ENCODE measurements at places on chromosomes 6 and 20.

GRCh38 chr6:108083349-108083748 lies 8.8 kb upstream of the OSTM1 start:
- no peak for DNase-seq
- H3K36me3 ChIP-seq, result no peaks in the 10 kb centered on the region
- H3K27ac ChIP-seq, result no peak overlapping the region
- H3K4me3 ChIP-seq, result no peak overlapping the region

DNA sequence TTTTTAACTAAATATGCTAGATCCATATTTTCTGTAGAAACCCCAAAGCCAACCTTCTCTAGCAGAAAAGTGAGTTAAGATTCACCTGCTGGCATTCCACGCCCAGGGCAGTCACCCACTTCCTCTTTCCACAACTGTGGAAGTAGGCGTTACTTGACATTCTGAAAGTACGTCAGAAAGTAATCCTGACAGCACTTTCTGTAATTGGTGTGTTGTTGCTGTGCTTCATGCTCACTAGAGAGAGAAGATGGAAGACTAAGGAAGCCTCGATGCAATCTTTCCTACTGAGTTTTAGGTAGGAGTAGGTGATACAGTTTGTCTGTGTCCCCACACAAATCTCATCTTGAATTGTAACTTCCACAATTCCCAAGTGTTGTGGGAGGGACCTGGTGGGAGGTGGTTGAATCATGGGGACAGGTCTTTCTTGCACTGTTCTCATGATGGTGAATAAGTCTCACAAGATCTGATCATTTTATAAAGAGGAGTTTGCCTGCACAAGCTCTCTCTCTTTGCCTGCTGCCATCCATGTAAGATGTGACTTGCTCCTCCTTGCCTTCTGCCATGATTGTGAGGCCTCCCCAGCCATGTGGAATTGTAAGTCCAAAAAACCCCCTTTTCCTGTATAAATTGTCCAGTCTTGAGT lies 101.1 kb downstream of the MAP3K7 start:
- peaks cover 7% of the 10 kb centered on the region for H3K4me1 ChIP-seq
- H3K36me3 ChIP-seq, result no peaks in the 10 kb centered on the region
- no peak overlapping the region for H3K4me3 ChIP-seq

DNA sequence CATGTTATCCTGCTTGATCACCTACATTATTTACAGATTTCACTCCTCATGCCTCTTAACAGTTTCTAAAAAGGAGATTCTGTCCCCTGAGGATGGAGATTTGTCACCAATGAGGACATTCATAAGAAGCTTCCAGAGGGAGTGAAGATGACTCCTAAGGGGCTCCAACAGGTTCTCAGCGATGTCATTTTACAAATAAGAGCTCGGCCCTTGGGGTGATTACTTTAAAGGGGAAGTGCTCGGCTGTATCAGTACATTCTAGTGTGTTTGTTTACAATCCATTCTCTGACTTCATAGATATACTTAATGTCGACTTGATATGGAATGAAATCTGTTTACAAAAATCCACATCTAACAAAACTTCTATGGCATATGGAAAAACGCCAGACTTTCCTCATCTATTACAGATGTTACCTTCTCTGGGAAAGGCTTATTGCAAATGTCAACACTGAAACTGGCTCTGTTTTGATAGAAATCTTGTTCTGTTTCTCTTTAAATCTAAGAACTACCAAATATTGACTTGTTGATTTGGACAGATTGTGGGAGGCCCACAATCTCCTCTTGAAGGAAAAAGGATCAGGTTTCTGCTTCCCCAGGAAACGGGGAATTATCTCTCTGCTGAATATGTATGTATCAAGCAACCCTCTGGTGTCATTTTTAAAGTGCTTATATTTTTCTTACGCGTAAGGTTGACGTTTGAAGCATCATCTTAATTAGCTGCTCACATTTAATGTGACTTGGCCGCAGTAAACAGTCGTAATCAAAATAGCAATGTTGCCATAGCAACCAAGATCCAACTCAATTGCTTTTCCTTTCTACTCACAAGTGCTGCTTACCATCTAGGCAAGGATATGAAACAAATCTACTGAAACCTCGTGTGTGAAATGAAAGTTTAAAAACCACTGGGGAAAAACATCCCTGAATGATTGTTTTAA lies 95.7 kb downstream of the SHLD1 start:
- H3K27ac ChIP-seq, result no peak overlapping the region
- no peak overlapping the region for H3K4me3 ChIP-seq
- H3K36me3 ChIP-seq, result no peaks in the 10 kb centered on the region

GRCh38 chr6:118558464-118559217 lies 10.5 kb downstream of the PLN start:
- peak overlapping the region; percentile 78 for H3K27ac ChIP-seq
- peaks cover 13% of the 10 kb centered on the region for H3K4me1 ChIP-seq
- H3K36me3 ChIP-seq, result no peaks in the 10 kb centered on the region
- H3K27me3 ChIP-seq, result no peaks in the 10 kb centered on the region
- H3K4me3 ChIP-seq, result no peak overlapping the region

DNA sequence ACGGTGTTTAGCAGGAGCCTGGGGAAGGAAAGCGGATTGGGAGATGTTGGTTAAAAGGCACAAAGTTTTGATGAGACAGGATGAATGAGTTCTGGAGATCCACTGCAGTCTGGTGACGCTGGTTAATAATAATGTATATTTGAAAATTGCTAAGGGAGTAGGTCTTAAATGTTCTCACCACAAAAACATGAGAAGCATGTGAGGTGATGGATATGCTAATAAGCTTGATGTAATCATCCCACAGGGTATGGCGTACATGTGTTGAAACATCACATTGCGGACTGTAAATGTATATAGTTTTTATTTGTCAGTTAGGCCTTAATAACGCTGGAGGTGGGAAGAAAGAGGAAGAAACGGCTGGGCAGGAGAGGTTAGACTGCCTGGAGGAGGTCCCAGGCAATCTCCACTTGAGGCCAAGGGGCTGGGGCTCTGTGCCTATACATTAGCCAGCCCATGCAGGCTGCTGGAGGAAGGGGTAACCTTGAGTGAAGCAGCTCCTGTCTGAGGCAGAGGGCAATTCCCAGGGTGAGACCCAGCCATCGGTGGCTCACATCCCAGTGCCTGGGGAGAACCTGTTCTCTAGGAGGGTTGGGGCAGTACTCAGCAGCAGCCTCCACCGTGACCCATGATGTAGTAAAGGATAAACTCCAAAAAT lies 188.2 kb upstream of the QKI start:
- H3K4me1 ChIP-seq, result no peaks in the 10 kb centered on the region
- no peaks in the 10 kb centered on the region for H3K36me3 ChIP-seq
- no peak overlapping the region for H3K27ac ChIP-seq
- no peak for DNase-seq
- no peaks in the 10 kb centered on the region for H3K27me3 ChIP-seq

DNA sequence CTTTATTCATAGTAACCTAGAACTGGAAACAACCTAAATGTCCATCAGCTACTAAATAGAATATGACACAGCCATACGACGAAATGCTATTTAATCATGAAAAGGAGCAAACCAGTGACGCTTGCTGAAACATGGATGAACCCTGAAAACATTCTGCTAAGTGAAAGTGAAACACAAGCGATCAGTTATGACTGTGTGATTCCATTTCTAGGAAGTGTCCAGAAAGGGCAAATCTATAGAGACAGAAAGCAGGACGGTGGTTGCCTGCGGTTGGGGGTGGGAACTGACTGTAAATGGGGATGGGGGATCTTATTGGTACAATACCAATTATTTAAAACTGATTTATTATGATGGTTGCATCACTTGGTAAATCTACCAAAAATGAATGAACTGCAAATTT lies 126.8 kb downstream of the IPCEF1 start:
- DNase-seq, result no peak
- peaks cover 4% of the 10 kb centered on the region for H3K4me1 ChIP-seq
- no peaks in the 10 kb centered on the region for H3K27me3 ChIP-seq
- H3K4me3 ChIP-seq, result no peak overlapping the region
- no peaks in the 10 kb centered on the region for H3K36me3 ChIP-seq

DNA sequence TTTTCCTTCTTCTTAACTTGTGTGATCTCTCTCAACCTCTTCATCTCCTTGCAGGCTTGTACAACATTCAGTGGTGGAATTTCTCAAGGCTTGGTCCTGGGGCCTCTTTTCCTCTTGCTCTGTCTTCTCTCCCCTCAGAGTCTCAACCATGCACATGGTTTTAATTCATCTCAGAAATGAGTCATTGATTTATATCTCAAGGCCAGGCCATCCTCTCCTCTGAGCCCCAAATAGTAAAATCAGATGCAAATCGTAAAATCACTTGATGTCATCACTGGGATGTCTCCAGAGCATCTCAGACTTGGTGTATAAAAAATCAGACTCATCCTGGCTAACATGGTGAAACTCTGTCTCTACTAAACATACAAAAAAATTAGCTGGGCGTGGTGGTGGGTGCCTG lies 85.0 kb downstream of the FNDC1 start:
- H3K4me3 ChIP-seq, result no peak overlapping the region
- no peak for DNase-seq
- H3K4me1 ChIP-seq, result no peaks in the 10 kb centered on the region
- H3K27me3 ChIP-seq, result peaks cover 47% of the 10 kb centered on the region
- H3K27ac ChIP-seq, result no peak overlapping the region
- no peaks in the 10 kb centered on the region for H3K36me3 ChIP-seq

- H3K4me1 ChIP-seq, result no peaks in the 10 kb centered on the region
- no peaks in the 10 kb centered on the region for H3K27me3 ChIP-seq
- DNase-seq, result no peak
- no peak overlapping the region for H3K4me3 ChIP-seq
- H3K27ac ChIP-seq, result no peak overlapping the region
- H3K36me3 ChIP-seq, result no peaks in the 10 kb centered on the region
Observed at GRCh38 chr20:63312273-63312672, 19.3 kb downstream of the COL20A1 start.

Measured in naive B cell (primary cell).